Skeletal muscle tissue (tissue), 5 donors: ENCODE measurements at places on chromosomes 5 and 9. TPM values are rescaled to one million over a fixed set of nuclear protein-coding genes. Genes with fewer than 3 reads are reported as not detected.

Gene NOTCH1
- 69.4 TPM for total RNA-seq

Gene IFNB1
- total RNA-seq = not detected

Gene EXD3
- 8.4 TPM for total RNA-seq

Gene CD180
- total RNA-seq = 1.0 TPM

Gene PCDHGB5
- 3.7 TPM for total RNA-seq

Gene MAMDC4
- total RNA-seq = 0.52 TPM

Gene RAD17
- 24.5 TPM for total RNA-seq

Gene NDUFS4
- 135 TPM for total RNA-seq

Gene TTC23L
- not detected for total RNA-seq

Gene CENPK
- total RNA-seq = 12.5 TPM

Gene PRXL2C
- 16.7 TPM for total RNA-seq

Gene IFNK
- total RNA-seq = not detected

Gene SURF1
- total RNA-seq = 24.5 TPM
